ENCODE measurements at places on chromosomes 5 and 9.

GRCh38 chr9:122389799-122390481, 19.1 kb downstream of the PTGS1 start:
- DNase-seq, result peak; percentile 90

DNA sequence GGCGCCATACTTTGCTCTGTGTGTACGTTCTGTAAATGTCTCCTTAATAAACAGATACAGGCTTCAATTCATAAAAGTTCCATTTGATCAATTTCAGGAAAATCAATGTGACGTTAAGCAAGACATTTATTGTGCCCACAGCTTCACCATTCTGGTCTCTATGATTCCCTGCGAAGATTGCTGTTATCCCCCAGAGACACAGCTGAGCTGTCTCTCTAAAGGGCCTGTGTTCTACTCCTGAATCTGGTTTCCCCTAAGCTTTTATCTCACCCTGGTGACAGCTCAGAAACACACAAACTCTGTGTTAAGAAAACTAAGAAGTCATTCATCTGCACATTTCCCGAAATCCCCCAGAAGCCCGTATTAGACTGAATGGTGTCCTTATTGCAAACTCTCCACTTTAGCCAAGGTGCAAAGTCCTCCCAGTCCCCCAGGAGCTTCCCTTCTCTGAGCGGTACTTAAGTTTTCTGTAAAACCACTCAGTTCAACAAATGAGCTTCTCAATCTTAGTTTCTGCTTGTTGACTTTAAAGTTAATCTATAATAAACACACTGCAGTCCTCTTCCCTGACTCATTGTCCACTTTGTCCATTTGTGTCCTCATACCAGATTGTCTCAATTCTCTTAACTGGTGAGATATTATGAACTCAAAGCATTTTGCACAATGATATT, 1.4 kb upstream of the C5orf15 start:
- no peak for DNase-seq

GRCh38 chr9:134624621-134625181, 16.9 kb upstream of the COL5A1 start:
- no peak for DNase-seq

GRCh38 chr9:132969783-132970182, 8.7 kb upstream of the GFI1B start:
- DNase-seq, result no peak

DNA sequence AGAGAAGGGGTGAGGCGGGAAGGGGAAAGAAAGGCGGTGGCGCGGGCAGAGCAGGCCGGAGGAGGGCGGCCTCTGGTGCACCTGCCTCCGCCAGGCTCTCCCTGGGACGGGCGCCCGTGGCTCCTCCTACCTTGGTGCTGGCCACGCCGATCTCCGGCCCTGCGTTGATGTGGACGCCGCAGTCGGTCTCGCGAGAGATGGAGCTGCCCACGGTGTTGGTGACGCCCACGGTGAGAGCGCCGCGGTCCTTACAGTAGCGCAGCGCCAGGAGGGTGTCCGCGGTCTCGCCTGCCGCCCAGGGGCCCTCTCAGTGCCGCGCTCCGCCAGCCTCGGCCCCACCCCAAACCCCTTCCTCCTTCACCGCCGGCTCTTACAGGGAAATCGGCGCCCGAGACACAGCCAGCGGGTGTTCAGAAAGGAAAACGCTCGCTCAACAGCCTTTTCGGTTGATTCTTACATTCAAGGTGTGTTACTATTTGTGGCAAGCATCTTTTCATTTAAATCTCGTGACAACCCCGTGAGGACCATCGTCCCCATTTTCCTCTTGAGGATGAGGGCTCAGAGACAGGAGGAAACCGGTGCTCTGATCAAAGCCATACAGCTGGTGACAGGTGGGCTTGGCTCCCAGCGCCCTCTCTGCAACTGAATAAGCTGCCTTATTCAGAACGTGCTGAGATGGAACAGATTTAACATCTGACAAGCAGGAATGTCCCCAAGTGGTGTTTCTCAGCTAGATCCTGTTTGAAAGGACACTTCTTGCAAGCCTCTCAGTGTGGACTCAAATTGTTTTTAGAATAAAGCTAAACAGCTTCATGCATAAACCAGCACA, 22.0 kb upstream of the MAPK9 start:
- no peak for DNase-seq

DNA sequence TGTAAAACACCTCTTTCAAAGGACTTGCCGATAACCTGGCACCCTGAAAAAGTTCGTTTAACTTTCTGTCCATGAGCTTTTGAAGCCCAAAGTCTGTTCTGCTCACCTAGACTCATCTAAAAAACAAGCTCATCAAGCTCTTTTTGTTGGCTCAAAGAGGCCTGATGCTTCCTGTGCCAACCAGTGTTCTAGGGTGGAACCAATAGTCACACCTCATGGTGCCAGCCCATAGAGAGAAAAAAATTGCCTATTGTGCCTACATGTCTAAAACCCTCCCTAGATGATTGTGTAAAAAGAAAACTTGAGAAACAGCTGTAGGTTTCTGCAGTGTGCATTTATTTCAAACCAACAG, 4.7 kb downstream of the SH3RF2 start:
- DNase-seq, result no peak

GRCh38 chr5:66872736-66873331, 276.6 kb downstream of the MAST4 start:
- DNase-seq, result no peak

DNA sequence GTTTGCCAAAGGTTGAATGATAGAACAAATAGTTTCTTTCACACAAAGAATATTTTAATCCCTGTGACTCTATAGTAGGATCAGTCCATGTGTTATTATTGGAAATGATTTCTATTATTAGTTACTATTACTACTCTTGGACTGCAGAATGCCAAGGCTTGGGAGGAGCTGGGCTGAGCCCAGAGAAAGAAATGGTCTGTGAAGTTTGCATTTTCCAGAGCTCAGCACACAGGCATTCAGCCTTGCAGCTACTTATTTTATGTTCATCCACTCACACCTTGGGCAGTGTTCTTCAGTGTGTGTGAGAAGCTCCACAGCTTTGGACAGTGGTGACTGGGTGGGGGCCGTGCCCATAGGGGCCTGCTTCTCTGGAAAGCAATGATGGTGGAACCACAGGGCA, 583.1 kb downstream of the CCDC171 start:
- no peak for DNase-seq

GRCh38 chr9:94507531-94508258, 47.2 kb upstream of the PCAT7 start:
- DNase-seq, result no peak

- no peak for DNase-seq
Measured at GRCh38 chr5:181133610-181134231, 2.8 kb upstream of the OR2V1 start.

DNA sequence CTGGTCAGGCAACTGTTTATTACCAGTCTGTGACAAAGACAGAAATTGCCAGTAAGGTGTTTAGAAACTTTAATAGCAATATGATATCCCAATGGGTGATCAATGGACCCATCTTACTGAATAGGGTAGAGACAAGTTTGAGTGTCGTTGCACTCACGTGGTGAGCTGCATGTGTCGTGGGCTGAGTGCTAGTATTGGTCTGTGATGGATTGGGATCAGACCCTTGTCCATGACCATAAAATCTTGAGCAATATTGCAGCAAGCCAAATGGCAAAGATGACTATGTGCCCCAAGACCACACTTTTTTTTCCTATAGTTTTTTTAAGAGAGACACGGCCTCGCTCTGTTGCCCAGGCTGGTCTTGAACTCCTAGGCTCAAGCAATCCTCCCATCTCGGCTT, 114.5 kb downstream of the PALM2AKAP2 start:
- no peak for DNase-seq

DNA sequence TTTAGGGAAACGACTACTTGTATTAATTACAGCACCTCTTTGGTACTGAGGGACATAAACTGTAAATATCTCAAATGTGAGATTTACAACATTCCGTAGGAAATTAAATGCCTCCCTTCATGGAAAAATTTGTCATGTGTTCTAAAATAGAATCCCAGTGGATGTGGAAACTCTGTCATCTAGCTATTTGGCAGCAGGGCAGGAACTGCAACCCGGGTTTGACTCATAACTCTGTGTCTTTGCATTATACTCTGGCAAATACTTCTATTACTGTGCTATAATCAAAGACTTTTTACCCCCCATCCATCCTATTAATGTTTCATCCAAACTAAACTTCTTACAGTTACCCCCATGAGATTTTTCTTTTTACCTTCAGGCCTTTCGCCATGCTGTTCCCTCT, 6.6 kb downstream of the PLPPR1 start:
- no peak for DNase-seq

DNA sequence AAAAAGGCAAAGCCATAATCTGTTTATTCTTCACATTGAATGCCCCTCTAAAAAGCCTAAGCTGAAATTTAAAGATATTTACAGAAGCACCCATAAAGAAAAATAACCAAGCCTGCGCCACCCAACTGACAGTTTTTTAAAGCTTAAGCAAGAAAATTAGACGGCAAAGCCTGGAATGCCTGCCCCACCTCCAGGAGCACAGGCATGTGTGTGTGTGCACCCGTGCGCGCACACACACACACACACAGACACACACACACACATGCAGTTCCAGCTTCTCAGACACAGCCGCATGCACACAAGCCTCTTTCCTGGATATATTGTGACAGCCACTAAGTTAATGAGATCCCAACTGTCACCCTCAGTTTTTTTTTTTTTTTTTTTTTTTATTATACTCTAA, 88.2 kb downstream of the FRMD3 start:
- DNase-seq, result peak; percentile 45

- peak; percentile 76 for DNase-seq
Measured at GRCh38 chr5:134273642-134274395, 47.9 kb upstream of the PPP2CA start.

GRCh38 chr9:18371621-18372020, 102.3 kb upstream of the ADAMTSL1 start:
- no peak for DNase-seq

- peak; percentile 16 for DNase-seq
Measured at GRCh38 chr5:180291234-180291940, 496 bp downstream of the MAPK9 start.

GRCh38 chr5:116785106-116785505, 210.5 kb upstream of the SEMA6A start:
- DNase-seq, result no peak

DNA sequence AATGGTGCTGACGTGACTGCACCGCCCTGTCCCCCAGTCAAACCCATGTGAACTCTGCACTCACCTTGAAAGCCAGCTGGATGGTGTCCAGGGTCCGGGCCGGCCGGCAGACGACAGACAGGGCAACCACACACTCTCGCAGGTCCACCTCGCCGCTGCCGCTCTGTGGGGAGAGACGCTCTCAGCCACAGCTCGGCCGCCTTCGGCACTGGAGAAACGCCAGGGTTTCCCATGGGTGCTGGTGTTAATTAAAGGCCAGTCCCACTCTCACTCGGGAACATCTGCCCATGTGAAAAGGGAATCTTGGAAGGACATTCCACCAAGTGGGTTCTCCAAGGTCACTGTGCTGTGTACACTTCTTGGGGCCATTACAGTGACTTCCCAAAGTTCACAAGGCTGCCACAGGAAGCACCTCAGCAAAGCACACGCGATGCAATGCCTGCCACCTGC, 25.5 kb upstream of the SLC6A3 start:
- DNase-seq, result no peak

GRCh38 chr9:86549401-86549811, 195.2 kb upstream of the TUT7 start:
- no peak for DNase-seq

GRCh38 chr5:174159327-174160114, 114.0 kb downstream of the NSG2 start:
- DNase-seq, result no peak

- DNase-seq, result peak; percentile 50
Measured at GRCh38 chr9:114370251-114370967, 17.4 kb downstream of the AKNA start.

GRCh38 chr9:114396558-114397218, 8.9 kb upstream of the AKNA start:
- DNase-seq, result peak; percentile 34

GRCh38 chr9:131475956-131476776, 26.6 kb upstream of the POMT1 start:
- peak; percentile 34 for DNase-seq

All from NCI-H2171 treated with DMSO at 0.1 percent for 48 hours (cell line).